NAMALWA (cell line): ENCODE measurements at places on chromosomes 7 and 10.
A peak's percentile ranks its signal among the peaks of the same experiment; 100 is the strongest.

- DNase-seq, result no peak
Measured at GRCh38 chr10:72062382-72062781, 26.0 kb downstream of the SPOCK2 start.

- DNase-seq, result no peak
Measured at GRCh38 chr10:67816719-67817118, 21.3 kb downstream of the DNAJC12 start.

DNA sequence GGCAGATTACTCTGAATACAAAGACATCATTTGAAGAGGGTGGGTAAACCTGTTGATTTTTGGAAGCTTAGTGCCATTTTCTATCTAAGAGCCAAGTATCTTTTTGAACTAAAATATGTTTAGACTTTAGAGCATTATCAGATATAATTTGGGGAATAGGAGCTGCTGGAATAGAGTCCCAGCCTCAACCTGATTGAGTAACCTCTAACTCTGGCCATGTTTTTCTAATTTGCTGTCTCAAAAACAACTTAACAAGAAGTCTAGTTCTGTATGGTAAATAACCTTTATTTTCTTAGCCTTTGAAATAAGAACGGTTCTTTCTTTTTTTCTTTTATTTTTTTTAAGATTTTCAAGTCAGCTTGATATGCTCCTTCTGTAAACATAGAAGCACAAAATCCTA lies 224.5 kb downstream of the DYNC1I1 start:
- DNase-seq, result no peak

DNA sequence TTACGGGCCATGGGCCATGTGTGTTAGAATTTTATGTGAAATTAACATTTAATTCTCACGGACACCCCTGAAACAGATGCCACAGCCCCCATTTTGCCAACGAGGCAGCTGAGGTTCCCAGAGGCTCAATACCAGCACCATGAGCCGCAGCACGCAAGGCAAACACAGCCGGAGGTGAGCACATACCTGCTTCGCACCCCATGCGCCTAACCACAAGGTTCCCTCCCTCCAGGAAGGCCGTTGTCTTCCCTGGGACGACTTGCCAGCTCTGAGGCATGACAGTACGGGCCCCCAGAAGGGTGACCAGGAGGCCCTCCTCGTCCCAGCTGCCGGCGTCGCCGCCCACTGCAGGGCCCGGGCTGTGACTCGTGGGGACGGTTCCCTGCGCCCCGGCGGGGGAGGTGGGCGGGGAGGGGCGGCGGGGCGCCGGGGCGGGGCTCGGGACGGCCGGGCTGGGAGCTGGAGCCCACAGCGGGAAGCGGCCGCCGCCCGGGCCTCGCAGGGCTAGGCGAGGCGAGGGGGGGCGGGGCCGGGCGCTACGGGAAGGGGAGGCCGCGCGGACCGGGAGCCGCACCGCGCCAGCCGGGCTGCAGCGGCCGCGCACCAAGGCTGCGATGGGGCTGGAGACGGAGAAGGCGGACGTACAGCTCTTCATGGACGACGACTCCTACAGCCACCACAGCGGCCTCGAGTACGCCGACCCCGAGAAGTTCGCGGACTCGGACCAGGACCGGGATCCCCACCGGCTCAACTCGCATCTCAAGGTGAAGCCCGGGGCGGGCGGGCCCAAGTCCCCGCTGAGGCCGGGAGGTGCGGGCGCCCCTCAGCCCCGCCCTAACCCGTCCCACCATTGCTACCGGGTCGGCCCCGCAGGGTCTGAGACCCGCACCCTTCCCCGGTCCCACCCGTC lies at the start of gene CAV2:
Gene CAV2, plus strand, starts transcription at position 571 of the 910 bp plus-strand sequence. Its CDS starts 44 bp downstream, at position 615.
- DNase-seq, result no peak

DNA sequence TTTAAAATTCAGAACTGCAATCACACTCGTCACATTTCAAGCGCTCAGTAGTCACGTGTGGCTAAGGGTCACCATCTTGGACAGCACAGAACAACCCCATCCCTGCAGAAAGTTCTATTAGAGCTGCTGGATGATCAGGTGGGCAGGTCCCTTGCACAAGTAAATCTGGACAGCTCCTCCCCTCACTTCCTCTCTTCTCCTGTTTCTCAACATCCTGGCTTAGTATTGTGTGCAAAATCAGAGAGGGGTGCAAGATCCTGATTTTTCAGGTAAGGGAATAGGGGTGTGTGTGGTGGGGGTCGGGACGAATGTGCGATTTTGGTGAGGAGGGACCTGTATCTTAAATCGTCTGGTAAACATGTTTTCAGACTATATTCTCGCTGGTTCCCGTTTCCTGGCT lies at the start of gene GIMAP4:
Gene GIMAP4, plus strand, starts transcription at position 222 of the 400 bp plus-strand sequence. CDS start 2,512 bp downstream, outside the sequence.
- no peak for DNase-seq

- DNase-seq, result no peak
Measured at GRCh38 chr7:130838738-130839137, 104.7 kb upstream of the KLF14 start.

GRCh38 chr7:35797311-35797710 lies 3.5 kb upstream of the SEPTIN7 start:
- DNase-seq, result no peak

GRCh38 chr10:15316871-15317464 lies 54.1 kb downstream of the FAM171A1 start:
- DNase-seq, result no peak

DNA sequence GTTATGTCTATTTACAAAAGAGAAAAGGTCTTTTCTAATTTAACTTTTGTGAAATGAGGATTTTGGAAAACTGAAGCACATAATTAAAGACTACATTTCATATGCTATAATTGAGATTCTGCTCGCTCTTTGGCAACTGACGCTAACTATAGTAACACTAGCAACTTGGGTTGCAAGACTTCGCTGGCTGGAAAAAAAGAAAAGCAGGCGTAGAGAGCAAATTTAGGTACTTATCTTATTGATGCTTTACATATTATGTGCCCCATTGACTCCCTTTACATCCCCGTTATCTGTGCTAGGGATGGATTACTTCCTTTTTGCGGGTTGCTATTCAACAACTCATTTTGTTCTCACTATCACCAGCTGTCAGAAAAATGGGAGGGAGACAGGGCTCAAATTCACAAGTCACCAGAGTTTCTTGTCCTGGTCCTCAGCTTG lies 10.5 kb downstream of the SEMA3C start:
- no peak for DNase-seq

GRCh38 chr7:917255-918117 lies 37.0 kb downstream of the ADAP1 start:
- DNase-seq, result no peak

GRCh38 chr10:86360657-86361056 lies 5.9 kb downstream of the GRID1 start:
- no peak for DNase-seq

DNA sequence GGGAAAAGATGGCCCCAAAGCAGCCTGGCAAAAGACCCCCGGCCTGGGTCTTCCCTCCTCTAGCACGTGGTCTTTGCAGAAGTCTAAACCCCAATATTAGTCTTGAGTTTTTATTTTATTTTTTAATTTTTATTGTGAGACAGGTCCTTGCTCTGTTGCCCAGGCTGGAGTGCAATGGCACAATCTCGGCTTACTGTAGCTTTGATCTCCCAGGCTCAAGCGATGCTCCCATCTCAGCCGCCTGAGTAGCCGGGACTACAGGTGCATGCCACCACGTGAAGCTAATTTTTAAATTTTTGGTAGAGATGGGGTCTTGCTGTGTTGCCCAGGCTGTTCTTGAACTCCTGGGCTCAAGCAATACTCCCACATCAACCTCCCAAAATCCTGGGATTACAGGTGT lies 40.3 kb upstream of the MXI1 start:
- no peak for DNase-seq

DNA sequence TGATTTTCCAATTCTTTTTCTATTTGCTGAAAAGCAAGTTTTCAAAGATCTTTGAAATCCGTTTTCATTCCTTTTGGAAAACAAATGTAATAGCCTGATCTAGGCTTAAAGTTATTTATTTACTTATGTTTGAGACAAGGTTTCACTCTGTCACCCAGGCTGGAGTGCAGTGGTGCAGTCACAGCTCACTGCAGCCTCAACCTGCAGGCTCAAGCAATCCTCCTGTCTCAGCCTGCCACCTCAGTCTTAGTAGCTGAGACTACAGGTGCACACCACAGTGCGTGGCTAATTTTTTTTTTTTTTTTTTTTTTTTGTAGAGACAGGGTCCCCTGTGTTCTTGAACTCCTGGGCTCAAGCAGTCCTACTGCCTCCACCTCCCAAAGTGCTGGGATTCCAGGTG lies 4.6 kb downstream of the ST7 start:
- peak; percentile 53 for DNase-seq

- DNase-seq, result peak; percentile 46
Measured at GRCh38 chr10:80924063-80924952, 386.6 kb downstream of the SH2D4B start.

DNA sequence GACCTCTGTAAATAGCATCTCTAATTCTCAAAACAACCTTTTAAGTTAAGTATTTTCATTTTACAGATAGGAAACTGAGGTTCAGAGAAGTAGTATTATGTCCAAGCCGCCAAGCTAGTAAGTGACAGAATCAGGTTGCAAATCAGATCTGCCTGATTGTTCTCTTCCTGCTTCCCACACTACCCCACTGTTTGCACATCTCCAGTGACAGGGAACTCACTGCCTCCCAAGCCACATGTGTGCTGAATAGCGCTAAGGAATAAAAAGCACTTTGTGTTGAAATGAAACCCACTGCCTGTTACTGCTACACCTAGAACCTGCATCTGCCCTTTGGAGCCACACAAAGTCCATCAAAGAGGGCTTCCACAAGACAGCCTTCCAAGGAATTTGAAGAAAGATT lies 45.1 kb upstream of the WDR11 start:
- DNase-seq, result no peak

- DNase-seq, result no peak
Measured at GRCh38 chr7:148402159-148402558, 188.4 kb upstream of the C7orf33 start.

GRCh38 chr10:98444314-98445006 lies 2.3 kb downstream of the HPS1 start:
- peak; percentile 27 for DNase-seq

- no peak for DNase-seq
Measured at GRCh38 chr10:129958148-129958628, 5.9 kb downstream of the EBF3 start.

GRCh38 chr10:98172073-98172472 lies 37.6 kb downstream of the R3HCC1L start:
- no peak for DNase-seq

GRCh38 chr10:112360308-112361270 lies 13.3 kb upstream of the ACSL5 start:
- DNase-seq, result no peak

DNA sequence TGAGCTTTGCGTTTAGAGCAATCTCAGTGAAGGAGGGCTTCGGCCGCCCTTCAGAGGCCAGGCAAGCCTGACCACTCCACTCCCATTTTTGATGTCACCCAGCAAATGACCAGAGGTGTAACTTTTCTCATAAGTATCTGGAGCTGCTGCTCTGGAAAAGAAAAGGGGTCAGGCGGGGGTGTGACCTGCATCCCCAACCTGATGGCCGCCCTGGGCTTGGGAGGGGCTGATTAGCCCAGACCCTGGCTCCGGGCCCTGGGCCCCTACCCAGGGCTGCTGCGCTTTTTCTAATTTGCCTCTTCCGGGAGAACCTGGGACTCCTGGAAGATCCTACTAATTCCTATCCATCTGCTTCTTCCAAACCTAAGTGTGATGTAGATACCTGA lies 9.6 kb upstream of the EBF3 start:
- DNase-seq, result no peak

GRCh38 chr7:120550494-120551048 lies 277.6 kb downstream of the KCND2 start:
- DNase-seq, result no peak

DNA sequence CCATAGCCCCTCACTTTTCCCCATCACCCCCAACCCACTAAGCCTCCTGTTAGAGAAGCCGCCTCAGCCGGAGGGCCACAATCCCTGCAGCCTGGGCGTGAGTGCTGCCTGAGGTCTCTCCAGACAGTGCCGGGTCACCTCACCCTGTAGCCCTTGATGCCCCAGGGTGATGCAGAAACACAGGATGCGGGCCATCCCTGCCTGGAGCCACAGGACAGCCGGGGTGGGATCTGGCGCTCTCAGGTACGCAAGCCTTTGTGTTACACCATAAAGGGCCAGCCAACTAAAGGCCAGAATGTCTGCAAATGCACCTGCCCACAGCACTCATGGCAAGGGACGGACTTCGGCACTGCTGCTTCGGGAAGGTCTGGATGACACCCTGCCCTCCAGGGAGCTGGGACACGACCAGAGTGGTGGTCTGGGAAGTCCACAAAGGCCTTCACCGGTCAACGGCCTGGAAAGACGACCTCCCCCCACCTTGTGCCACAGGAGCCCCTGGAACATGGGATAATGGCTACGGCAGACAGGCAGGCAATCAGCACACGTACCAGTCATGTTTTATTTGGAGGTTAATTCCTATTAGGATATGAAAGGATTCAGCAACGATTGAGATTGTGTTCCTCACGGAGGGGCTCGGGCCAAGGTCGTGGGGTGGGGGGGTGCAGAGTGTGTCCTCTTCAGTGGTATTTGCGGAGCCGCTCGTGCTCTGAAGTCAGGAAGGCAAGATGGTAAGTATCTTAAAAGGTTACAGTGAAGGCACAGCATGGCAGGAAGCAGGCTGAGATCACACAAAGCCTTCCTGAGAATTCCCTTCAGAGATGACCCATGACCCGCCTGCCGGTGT lies 8.1 kb downstream of the ATP5MF start:
- no peak for DNase-seq

- no peak for DNase-seq
Measured at GRCh38 chr7:13724191-13724976, 265.1 kb downstream of the ETV1 start.

DNA sequence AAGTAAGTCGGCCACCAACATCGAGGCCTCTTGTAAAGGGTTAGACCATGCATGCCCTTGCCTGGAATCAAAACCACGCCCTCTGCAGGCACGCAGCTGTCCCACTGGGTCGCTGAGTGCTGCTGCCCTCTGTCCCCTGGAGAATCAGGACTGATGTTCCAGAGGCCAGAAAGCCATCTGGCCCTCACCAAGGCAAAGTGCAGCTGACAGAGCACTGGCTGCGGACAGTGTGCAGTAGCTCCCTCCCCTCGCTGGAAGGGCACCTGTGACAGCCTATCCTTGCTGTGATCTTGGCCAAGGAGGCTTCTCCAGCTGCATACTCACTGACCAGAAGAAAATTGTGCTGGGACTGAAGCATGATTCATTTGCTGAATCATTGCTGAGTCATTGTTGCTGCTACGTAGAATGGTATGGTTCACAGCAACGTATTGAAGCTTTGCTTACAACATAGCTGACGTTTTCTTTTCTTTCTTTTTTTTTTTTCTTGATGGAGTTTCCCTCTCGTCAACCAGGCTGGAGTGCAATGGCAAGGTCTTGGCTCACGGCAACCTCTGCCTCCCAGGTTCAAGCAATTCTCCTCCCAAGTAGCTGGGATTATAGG lies 30.4 kb downstream of the DDC start:
- DNase-seq, result no peak

GRCh38 chr10:76082956-76083355 lies 651.5 kb downstream of the LRMDA start:
- DNase-seq, result no peak

- peak; percentile 71 for DNase-seq
Measured at GRCh38 chr7:125316466-125316865, 386.8 kb upstream of the POT1 start.

- no peak for DNase-seq
Measured at GRCh38 chr10:19169041-19169440, 120.4 kb downstream of the MALRD1 start.

GRCh38 chr10:51357170-51357569 lies 282.9 kb downstream of the PRKG1 start:
- no peak for DNase-seq

GRCh38 chr10:74652664-74653063 lies 173.7 kb upstream of the KAT6B start:
- no peak for DNase-seq
